Astrocyte of the spinal cord (primary cell): ENCODE measurements at places on chromosomes 2 and 18.
A peak's percentile ranks its signal among the peaks of the same experiment; 100 is the strongest.

- peak; percentile 44 for DNase-seq
These were observed 186.2 kb downstream of the STK39 start for GRCh38 chr2:168060986-168061750.

- no peak for DNase-seq
These were observed 46.1 kb upstream of the TBC1D8 start for GRCh38 chr2:101197215-101197745.

GRCh38 chr2:99682275-99683060 is 192.7 kb upstream of the REV1 start:
- peak; percentile 65 for DNase-seq

GRCh38 chr18:45328296-45328695 is 287.0 kb upstream of the SLC14A2 start:
- no peak for DNase-seq

- DNase-seq = no peak
These were observed 81.6 kb downstream of the CIB4 start for GRCh38 chr2:26559556-26559955.

- DNase-seq = no peak
These were observed 66.8 kb upstream of the MC2R start for GRCh38 chr18:13982126-13982525.

GRCh38 chr2:6916736-6917070 is 509 bp upstream of the RNF144A start:
- DNase-seq = no peak

DNA sequence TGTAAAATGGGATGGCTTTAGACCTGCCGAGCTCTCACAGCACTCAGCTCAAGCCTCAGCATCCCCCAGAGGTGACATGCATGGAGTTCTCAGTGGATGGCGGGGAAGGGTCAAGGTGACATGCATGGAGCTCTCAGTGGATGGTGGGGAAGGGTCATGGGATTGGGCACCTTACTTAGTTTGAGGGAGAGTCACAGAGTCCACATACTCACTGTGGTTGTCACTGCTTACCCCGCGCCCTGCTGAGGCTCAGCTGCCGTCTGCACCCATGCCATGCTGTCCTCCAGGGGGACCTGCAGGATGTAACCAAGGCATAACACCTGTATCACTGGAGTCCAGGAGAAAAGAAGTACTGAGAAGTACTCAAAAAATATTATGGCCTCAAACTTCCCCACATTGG is 112.2 kb upstream of the TPO start:
- DNase-seq = no peak

- DNase-seq = peak; percentile 30
These were observed 2159.1 kb upstream of the CELF4 start for GRCh38 chr18:39724652-39725051.

- DNase-seq = no peak
These were observed 80.3 kb downstream of the OSBPL1A start for GRCh38 chr18:24317370-24317769.

- no peak for DNase-seq
These were observed 73.6 kb downstream of the FSHR start for GRCh38 chr2:49080681-49081080.

- no peak for DNase-seq
These were observed 2.1 kb upstream of the SKA1 start for GRCh38 chr18:50372743-50373142.

DNA sequence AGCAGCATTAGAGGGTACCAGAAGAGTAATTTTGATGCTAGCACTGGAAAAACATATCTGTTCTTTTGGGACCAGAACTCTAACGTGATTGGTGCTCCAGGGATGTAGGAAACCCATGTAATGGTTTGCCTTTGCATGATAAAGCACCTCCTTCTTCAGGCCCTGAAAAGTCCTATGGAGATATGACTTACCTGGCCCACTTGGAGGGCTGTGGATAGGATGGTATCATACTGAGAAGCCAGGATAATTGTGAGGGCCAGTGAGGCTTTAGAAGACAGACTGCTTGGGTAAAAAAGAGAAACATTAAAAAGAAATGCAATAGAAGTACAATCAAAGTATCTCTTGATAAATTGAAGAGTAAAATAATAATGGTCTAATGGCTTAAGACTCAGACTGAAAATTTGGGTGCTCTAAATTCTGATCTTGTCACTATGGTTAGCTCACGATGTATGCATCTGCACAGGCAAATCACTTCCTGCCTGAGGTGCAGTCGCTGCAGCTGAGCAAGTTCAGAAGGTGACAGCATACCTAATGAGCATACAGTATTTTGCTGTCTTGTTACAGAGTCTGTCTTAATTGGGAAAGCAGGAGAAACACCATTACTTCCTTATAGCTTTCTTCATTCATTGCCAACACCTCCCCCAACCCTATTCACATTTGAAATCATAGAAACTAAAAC is 371.5 kb downstream of the NUP35 start:
- no peak for DNase-seq

GRCh38 chr2:203781151-203781550 is 74.7 kb downstream of the CD28 start:
- no peak for DNase-seq

DNA sequence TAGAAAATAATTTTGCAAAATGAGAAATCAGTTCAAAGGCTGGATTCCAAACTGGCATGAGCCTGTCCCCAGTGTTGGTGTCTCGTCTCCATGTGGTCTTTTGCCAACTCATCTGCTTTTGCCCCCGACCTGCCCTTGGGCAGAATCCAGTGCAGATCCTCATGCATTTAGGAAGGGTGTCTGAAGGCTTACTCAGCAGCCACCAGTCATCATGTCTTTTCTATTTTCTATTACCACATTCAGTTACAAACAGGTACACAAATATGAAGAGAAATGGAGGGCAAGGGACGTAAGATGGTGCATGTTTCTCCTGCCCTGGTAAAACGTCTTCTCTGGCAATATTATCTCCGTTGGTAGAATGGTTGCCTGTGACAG is 43.5 kb downstream of the E2F6 start:
- no peak for DNase-seq
